ENCODE measurements at places on chromosomes 6 and 20.

GRCh38 chr6:27825025-27825793, 87.0 kb downstream of the OR2B2 start:
- DNase-seq: no peak

DNA sequence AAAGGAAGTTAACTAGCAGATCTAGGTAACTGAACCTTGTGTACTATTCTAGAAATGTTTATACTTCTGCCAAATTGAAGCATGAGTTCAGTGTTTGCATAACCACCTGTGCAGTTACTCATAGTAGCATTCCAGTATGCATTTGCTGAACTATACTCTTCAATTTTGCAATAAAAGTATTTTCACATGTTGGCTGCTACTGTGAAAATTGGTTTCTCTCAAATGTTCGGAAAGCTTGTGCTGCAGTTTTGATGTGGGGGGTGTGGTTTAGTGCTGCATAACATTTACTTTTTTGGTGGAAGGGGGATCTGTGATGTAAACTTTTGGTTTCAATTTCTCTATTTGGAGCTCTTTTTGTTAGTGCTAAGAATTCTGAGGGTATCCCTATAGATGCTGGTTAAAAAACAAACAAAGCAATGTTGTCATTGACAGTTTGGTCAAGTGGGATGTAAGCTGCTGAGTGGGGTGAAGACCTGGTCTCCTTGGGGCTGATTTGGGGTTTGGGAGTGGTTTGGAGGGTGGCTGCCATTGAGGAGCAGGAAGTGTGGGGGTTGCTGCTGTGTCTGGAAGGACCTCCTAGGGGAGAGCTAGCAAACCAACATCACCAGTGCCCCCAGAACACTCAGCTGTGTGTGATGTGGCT, 87.8 kb downstream of the CARMIL1 start:
- DNase-seq: no peak

DNA sequence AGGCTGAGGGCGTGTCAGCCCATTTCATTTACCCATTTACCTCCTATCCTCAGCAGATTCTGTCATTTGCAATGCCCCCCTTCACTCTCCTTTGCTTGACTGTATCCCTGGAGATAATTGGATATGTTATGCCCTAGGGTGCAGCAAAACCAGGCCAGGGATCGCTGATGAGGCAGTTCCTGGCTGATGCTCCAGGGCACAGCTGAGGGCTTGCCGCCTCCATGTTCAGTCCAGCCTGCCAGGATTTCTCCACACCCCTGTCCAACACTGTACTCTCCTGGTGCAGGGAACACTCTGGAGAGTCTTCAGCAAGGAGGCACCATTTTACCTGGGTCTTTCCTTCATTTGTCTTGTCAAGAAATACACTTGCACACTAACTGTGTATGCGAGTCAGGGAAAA, 532.1 kb upstream of the CHD6 start:
- DNase-seq: no peak

DNA sequence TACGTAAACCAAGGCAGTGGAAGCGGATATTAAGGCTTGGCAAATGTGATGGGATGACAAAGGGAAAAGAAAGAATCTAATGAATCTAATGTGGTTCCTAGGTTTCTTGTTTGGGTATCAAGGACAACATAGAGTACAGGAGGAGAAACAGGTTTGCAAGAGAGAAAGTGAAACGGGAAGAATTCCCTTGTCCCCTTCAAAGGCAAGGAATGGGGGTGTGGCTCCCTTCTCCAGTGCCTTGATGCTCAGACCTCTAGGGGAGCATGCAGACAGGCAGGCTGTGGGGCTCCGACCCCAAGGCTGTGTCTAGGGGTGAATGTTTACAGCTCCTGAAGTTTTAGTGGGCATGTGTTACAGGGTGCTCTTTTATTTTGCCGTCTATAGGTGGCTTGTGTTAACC, 317.5 kb upstream of the HSF2 start:
- DNase-seq: no peak

- no peak for DNase-seq
These were observed 627.9 kb downstream of the PRKN start for GRCh38 chr6:162099685-162100084.

- no peak for DNase-seq
These were observed 16.1 kb downstream of the SRSF3 start for GRCh38 chr6:36610041-36610955.

DNA sequence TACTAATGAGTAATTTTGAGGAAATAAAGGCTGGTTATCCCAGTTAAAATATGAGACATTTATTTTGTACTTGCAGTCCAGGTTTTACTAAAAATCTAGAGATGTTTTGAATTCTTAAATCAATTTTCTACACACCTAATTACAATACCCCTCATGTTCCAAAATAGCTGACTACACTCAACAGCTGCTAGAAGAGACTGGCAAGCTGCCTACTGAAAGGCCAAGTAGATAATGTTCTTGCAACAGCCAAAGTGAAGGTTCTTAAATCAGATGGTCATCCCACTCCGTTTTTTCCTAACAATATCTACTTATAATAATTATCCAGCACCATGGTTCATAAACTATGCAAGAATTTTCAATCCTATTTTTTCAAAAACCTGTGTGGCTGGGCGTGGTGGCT, 69.0 kb downstream of the DTNBP1 start:
- no peak for DNase-seq

DNA sequence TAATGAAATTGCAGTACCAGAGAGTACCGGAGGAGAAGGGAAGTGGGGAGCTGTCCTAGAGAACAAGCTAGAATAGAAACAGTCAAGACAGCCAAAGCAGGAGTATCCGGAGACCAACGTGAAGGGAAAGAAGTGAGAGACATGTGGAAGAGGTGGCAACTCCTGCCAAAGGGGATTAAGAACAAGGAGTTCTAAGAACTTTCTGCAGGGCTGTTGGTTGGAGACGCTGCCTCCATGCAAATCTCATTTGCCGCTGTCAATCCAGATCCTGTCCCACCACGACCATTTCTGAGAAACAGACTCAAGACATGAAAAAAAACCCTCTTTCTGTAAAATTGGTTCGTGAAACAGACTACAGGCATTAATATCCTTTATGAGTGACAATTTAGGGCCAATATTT, 595.7 kb downstream of the PTPRT start:
- DNase-seq: no peak

Measured in activated CD4-positive, alpha-beta T cell treated with anti-CD3 and anti-CD28 coated beads for 1 hour (primary cell).